ENCODE measurements at places on chromosomes 5 and 9.

DNA sequence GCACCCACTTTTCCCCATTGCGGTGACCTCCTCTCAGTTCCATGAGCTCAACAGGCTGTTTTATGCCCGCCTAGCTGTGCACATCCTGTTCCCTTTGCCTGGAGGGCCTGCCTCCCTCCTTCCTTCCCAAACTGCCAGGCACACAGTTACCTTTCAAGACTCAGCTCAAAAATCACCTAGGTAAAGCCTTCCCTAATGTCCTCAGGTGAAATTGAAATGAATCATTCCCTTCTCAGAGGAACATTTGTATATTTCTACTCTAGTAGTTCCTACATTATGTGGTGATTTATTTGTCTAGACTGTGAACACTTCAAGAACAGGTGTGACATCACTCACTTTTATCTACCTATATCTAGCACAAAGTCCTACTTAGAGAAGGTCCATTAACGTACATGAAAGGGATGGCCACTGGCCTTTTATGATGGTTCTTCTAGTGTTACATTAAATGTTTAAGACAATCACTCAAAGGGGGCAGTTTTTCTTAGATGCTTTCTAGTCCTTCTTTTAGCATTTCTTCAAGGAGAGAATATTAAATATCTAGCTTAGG lies 103.5 kb upstream of the EQTN start:
- DNase-seq, result no peak

- no peak for DNase-seq
These were observed 11.7 kb downstream of the CAVIN4 start for GRCh38 chr9:100589582-100589981.

DNA sequence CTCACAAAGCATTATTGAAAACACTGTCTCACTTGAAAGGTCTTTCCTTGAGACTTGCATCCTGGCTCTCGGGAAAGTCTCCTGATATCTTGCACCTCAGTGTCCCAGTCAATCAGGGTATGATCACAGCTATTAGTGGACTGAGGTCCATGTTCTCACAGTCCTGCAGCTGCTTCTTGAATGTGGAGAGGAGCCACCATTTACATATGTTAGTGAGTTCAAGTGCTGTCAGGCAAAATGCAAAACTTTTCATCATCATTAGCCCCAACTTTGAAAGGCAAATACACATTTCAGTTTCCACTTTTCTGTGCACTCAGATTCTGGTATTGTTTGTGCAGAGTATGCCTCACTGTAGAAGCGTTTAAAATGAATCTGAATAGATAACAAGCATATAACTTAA lies 111.6 kb downstream of the SNX18 start:
- DNase-seq, result no peak

- DNase-seq, result no peak
These were observed 135.6 kb downstream of the DMRTA1 start for GRCh38 chr9:22582221-22582620.

GRCh38 chr9:69472101-69472620 lies 147.1 kb downstream of the ENTREP1 start:
- no peak for DNase-seq

DNA sequence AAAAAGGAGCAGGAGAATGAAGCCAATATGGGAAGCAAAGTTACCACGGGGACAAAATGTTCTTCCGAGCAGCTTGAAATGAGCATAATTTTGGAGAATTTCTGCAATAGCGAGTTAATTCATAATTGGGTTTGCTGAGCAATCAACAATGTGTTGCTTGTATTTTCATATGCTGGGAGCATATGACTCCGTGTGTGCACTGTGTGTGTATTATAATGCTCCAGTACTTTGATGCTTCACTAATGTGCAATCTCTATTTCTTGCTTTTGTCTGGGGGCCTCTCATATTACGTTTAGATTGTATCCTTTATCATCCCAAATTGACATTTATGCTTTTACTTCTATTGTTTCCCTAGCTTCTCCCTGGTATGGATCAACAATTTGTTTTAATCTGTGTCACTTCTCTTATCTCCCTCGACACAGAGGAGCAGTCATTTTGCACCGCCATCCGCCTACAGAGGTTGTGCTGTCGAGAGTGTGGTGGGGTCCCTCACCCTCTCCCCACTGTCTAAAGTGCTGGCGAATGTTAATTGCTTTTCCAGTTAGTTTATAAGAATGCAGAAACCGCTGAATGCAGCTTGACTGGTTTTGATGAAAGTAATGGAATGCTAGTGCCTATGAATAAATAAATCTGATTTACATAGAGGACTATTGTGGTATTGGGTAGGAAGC lies 372.5 kb upstream of the WWC1 start:
- DNase-seq, result no peak

DNA sequence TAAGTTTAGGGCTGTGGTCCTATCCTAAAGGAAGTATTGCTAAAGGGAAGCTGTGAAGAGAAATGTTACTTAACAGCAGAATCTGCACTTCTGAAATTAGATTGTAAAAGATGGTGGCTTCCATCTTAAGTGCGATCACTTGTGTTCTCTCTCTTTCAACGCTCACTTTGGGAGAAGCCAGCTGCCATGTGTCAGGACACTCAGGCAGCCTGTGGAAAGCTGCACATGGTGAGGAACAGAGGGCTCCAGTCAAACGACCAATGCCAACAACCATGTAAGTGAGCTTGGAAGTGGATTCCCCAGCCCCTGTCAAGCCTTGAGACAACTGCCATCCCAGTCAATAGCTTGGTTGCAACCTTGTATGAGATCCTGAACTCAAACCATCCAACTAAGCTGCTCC lies 51.7 kb upstream of the GLRX start:
- no peak for DNase-seq

DNA sequence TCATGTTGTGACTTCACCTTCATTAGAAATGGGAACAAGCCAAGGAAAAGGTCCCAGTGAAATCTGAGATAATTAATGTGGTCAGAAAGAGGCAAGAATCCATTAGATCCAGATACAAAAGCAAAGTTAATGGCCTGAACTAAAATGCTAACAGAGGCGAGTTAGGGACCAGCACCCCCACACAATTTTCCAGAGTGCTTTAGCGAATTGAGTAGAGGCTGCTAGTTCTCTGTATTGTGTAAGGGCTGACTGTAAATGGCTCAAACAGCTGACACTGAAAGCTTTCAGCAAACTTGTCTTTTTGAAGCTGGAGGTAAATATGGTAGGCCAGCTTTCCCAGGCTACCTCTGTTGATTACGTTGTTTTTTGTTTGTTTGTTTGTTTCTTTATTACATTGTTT lies 75.5 kb downstream of the CSNK1A1 start:
- DNase-seq, result no peak

- no peak for DNase-seq
These were observed 50.9 kb upstream of the ANKH start for GRCh38 chr5:14922456-14922855.

DNA sequence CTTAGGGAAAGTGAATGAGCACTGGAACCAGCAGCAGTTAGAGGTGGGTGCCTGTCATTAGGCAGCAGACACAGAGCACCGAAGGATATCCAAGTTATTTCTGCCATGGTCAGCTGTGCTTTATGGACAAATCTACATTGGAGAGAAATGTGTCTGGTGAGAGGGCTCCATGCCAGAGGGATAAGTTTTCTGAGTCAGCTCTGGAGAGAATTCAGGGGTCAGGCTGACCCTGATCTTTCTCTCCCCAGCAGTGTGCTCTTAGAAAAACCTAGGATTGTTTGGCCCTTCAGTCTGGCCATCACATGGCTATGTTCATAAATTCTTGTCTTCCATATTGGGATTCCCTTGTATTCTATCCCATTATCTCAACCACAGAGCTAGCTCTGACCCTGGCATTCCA lies 8.9 kb upstream of the IL17B start:
- no peak for DNase-seq

- no peak for DNase-seq
These were observed 200.1 kb downstream of the NSG2 start for GRCh38 chr5:174245516-174246075.

DNA sequence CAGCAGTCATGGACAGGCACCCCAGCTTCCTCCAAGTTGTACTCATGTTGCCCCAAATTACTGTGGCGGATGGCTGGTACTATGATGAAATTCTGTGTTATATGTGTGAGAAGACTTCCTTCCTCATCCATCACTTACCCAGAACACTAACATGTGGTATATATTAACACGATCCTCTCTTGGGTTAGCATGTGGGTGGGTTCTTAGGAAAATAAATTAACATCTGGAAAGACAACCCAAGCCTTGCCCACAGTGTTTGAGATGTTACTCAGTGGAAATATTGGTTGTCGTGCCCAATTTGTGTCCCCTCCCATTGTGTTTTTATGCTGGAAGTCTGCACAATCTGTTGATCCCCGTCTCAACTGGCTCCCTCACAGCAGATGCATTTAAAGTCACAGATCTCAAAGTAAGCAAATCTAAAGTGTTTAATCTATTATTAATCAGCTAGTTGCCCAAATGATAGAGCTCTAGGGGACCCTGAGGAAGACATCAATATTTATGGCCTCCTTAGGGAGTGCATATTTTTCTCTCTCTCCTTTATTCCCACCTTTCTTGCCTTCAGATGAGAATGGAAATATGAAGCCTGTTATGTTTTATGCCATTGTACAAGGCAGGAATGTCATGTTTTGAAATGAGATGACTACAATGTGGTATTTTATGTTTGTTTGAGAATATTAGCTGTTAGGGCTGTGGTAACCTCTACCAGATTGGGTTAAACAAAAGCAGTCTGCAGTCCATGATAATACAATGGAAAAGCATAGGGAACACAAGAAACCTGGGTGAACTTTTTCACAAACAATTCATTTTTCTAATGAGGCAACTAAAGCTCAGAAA lies 93.9 kb downstream of the GRIA1 start:
- DNase-seq, result no peak

- no peak for DNase-seq
These were observed 10.4 kb downstream of the STC2 start for GRCh38 chr5:173317852-173318251.

DNA sequence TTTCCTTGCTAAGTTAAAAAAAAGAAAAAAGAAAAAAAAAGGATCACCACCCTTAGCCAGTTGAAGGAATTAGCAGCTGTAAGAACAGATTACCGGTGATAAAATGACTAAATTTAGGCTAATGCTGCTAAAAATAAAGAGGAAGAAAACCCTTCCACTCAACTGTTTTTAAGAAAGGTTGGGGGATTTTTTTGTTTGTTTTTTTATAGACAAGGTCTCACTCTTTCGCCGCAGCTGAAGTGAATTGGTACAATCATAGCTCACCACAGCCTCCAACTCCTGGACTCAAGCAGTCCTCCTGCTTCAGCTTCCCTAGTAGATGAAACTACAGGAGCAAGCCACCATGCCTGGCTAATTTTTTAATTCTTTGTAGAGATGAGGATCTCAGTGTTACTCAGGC lies 101.7 kb downstream of the SNCAIP start:
- DNase-seq, result no peak

GRCh38 chr9:128636556-128637530 lies 19.8 kb downstream of the DYNC2I2 start:
- no peak for DNase-seq

GRCh38 chr5:123207852-123208251 lies 118.8 kb downstream of the PRDM6 start:
- DNase-seq, result no peak

DNA sequence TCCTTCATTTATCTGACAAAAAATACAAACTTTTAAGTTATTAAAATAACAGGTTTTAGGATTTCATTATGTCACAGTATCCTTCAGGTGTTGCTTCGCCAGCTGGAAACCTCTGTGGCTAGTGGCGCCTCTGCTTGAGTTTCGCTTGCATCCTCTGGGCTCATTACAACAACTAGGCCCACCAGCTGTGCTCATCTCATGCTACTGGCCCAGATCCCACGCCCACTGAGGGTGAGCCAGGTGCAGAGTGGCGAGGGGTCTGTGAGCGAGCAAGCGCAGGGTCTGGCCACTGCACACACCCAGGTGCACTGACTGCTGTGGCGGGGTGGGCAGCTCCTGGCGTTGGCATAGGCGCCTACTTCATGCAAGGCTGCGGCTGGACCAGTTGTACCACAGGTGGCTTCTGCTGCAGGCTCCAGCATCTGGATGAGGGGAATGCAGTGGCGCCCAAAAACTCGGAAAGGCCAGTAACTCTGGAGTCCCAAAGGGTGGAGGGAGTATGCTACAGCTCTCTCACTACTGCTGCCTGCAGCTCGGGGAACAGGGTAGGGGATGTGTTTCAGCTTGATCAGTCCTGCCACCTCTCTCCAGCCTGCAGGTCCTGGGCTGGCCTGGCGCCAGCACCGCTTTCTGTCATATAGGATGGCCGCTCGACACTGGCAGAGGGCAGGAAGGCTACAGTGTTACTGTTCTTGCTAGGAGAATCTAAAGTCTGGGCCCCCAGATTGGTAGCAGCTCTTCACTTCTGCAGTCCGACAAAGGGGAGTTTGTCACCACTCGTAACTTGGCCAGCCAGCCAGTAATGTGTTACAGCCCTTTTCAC lies 452.1 kb downstream of the TUSC1 start:
- no peak for DNase-seq

DNA sequence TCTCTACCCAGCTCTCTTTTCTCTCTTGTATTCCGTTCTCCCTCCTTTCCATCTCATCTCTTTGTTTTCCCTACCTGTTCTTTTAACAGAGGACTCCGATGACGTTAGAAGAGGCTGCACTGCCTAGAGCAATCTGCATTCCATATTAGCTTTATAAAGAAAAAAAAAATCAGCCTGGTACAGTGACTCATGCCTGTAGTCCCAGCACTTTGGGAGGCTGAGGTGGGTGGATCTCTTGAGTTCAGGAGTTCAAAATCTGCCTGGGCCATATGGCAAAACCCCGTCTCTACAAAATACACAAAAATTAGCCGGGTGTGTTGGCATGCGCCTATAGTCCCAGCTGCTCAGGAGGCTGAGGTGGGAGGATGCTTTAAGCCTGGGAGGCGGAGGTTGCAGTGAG lies 49.0 kb downstream of the DAPK1 start:
- no peak for DNase-seq

DNA sequence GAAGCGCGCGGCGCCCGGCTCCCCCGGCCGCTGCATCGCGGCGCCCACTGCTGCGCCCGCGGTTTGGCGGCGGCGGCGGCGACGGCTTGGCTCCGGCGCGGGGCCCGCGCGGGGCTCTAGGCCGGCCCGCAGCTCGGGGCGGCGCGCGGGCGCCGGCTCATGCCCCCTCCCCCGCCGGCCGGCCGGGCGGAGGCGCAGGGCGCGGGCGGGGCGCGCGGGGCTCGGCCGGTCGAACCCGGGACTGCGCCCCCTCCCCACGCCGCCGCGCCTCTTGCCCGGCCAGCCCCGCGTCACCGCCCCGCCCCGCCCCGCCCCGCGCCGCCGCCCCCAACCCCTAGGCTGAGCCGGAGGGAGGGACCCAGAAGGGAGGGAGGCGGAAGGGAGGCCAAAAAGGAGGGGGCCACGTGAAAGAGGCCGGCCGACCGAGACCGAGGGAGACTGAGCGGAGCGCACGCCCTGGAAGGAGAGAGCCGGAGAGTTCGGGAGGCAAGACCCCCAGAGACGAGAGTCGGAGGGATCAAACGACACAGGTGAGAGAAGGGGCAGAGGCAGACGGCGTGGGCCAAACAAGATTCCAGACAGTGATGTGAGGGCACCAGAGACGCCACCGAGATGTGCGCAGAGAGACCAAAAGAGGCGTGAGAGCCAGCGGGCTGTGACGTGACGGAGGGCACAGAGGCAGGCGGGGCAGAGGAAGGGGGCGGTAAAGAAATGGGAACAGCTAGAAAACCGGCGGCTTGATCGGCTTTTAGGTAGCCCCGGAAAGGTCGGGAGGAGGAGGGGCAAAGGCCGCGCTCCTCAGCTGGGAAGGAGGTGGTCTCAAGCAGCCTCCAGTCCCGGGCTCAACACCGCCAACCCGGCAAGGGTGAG lies at the start of gene BARX1:
Gene BARX1 (minus strand): TSS at position 245 of the 870 bp plus-strand sequence. CDS start 209 bp downstream, at position 36.
- no peak for DNase-seq

Measured in CD4-positive, CD25-positive, alpha-beta regulatory T cell (primary cell).